CD4-positive, alpha-beta T cell (primary cell): ENCODE measurements at places on chromosomes 1 and 21.

GRCh38 chr1:200739702-200740570 lies 1.2 kb downstream of the CAMSAP2 start:
- no peak for DNase-seq
- peak overlapping the region; percentile 93 for H3K4me3 ChIP-seq
- H3K36me3 ChIP-seq: no peaks in the 10 kb centered on the region
- H3K27me3 ChIP-seq: no peaks in the 10 kb centered on the region
- H3K27ac ChIP-seq: no peak overlapping the region

GRCh38 chr1:19665496-19666465 lies 1.1 kb downstream of the HTR6 start:
- peak overlapping the region; percentile 39 for H3K4me3 ChIP-seq
- H3K4me1 ChIP-seq: peaks cover 26% of the 10 kb centered on the region
- H3K27me3 ChIP-seq: peaks cover 10% of the 10 kb centered on the region
- DNase-seq: no peak

- H3K4me3 ChIP-seq: no peak overlapping the region
- H3K27ac ChIP-seq: no peak overlapping the region
- no peak for DNase-seq
- no peaks in the 10 kb centered on the region for H3K36me3 ChIP-seq
These were observed 5.7 kb downstream of the PLA2G4A start for GRCh38 chr1:186834399-186834958.

DNA sequence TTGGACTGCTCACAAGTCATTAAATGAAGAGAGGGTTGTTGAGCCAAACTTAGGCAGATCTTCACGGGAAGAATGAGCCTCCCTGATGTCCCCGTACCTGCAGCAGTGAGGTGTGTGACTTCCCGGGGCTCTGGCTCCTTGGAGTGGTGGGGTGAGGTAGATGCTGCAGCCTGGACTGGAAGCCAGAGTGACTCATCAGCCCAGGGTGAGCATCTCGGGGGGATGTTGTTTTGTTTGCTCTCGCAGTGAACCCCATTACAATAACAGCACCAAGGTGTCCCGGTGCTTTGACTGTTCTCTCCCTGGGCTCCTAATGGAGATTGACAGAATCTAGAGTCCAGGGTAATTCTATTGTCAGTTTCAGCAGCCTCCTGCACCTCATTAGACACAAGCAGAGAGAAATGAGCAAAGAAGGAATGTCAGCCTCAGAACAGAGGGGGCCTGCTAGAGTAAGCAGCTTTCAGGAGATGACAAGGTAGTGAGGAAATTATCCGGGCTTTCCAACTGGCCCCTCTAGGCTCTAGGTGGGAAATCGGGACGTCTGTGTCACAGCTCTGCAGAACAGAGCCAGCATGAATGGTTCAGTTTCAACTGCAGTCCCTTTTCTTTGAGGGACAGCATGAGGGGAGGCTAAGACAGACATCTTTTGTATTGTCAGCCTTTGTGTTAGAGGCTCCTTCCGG lies 36.0 kb upstream of the LRRN2 start:
- DNase-seq: no peak
- H3K4me3 ChIP-seq: no peak overlapping the region
- H3K36me3 ChIP-seq: no peaks in the 10 kb centered on the region
- H3K27me3 ChIP-seq: no peaks in the 10 kb centered on the region
- no peaks in the 10 kb centered on the region for H3K4me1 ChIP-seq

DNA sequence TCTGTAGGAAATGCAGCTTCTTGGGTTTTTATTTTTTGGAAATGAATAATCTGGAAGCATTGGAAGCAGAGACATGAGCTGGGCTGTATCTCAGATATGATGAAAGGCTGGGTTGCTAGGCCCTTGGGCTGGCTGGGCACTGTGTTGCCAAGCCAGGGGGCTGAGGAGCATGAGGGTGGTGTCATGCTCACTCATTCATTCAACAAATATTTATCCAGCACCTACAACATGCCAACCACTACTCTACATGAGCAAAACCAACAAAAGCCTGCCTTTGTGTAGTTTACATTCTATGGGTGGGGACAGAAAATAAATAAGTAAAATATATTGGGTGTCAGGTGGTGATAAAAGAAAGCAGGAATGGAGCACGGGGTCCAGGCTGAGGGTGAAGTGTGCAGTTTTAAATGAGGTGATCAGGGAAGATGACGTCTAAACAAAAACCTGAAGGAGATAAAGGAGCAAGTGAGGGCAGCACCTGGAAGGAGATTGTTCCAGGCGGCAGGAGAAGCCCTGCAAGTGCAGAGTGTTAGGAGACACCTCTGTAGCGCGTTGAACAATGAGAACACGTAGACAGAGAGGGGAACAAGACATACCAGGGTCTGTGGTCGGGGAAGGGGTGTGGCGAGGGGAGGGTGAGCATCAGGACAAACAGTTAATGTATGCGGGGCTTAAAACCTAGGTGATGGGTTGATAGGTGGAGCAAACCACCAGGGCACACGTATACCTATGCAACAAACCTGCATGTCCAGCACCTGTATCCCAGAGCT lies 10.9 kb downstream of the TAGLN2 start:
- H3K4me3 ChIP-seq: no peak overlapping the region
- H3K27me3 ChIP-seq: no peaks in the 10 kb centered on the region
- peaks cover 72% of the 10 kb centered on the region for H3K4me1 ChIP-seq
- DNase-seq: peak; percentile 16
- peaks cover 29% of the 10 kb centered on the region for H3K36me3 ChIP-seq

DNA sequence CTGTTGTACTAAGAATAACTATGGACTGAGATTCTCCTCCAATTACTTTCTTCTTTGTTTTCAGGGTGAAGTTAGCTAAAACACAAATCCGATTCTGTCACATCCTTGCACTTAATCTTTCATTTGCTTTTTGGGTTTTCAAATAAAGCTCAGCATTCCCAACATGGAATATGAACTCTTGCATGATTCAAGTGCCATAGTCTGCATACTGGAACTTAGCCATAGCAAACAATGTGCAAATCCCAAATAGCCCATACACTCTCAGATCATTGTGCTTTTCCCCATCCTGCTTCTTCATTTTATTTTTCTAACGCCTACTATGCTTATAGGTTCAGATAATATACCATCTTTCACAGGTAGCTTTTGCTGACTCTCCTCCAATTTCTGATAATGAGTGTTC lies 455.8 kb upstream of the PRMT6 start:
- H3K27me3 ChIP-seq: no peaks in the 10 kb centered on the region
- no peak for DNase-seq
- H3K4me1 ChIP-seq: no peaks in the 10 kb centered on the region
- H3K36me3 ChIP-seq: no peaks in the 10 kb centered on the region

DNA sequence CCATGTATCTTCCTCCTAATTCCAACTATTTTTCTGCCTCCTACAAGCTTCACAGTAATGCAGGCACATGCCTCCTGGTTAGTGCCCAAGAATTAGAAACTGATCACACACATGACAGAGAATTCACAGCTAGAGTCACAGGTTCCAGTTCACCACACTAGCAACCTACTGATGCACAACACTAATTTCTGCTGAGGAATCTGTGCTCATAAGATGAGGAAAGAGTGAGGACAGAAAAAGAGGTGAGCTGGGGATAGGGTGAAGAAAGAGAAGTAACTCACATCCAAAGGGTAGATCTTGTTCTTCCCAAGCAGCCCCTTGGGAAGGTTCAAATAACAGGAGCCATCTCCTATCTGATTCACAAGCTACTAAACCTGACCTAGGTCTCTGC lies 61.3 kb downstream of the PUM1 start:
- no peak for DNase-seq
- no peak overlapping the region for H3K4me3 ChIP-seq
- H3K27me3 ChIP-seq: no peaks in the 10 kb centered on the region
- H3K27ac ChIP-seq: no peak overlapping the region
- H3K4me1 ChIP-seq: no peaks in the 10 kb centered on the region
